Right renal pelvis (tissue), 4 donors: ENCODE measurements at places on chromosomes 1 and 21. TPM values are rescaled to one million over a fixed set of nuclear protein-coding genes. Genes with fewer than 3 reads are reported as not detected.

GRCh38 chr1:47901001-47901575 lies 96.1 kb downstream of the TRABD2B start:
- no peak for DNase-seq

Gene SGIP1
- 12.8 TPM for polyA plus RNA-seq

DNA sequence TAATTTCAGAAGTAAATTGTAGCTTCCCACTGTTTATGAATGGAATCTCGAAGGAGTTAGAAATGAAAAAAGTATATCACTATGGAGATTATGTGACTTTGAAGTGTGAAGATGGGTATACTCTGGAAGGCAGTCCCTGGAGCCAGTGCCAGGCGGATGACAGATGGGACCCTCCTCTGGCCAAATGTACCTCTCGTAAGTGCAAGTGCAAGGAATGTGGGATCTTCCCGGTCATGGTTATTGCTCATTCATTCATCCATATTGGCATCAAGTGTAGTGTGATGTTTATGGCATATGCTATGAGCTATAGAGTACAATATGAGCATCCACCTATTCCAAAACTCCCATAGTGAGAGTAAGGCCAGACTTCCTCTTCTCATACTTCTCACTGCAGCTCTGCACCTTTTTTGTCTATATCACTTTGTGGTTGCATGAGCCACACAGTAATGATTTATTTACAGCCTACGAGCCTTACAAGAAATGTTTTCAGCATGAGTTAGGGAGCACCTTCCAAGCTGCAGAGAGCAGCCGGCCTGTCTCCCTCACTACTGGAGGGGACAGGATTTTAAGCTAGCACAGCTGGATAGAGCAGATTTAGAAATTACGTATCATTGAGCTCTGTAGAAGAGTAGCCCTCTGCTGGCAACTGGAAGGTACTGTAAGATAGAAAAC lies 24.9 kb upstream of the CR1L start:
- DNase-seq: peak; percentile 47

- DNase-seq: no peak
Measured at GRCh38 chr1:225250432-225250831, 177.4 kb downstream of the LBR start.

Gene SIM2
- polyA plus RNA-seq: 26.1 TPM

DNA sequence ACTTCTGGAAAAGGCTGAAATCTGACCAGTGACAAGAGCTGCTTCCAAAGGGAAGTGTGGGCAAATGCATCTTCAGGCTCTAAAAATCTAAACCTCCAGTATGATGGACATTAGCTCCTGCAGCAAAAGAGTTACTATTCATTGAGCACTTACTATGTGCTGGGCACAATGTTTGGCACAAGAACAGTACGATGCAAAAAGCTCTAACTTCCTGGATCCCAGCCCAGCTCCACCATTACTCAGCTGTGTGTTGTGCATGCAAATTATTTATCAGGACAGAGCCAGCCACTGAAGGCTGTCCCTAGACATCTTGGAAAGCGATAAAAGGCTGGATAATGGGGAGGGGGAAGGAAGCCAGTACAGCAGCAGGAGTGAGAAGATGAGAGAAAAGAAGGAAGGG lies 143.5 kb downstream of the ELAVL4 start:
- no peak for DNase-seq

Gene CLCA1
- not detected for polyA plus RNA-seq

DNA sequence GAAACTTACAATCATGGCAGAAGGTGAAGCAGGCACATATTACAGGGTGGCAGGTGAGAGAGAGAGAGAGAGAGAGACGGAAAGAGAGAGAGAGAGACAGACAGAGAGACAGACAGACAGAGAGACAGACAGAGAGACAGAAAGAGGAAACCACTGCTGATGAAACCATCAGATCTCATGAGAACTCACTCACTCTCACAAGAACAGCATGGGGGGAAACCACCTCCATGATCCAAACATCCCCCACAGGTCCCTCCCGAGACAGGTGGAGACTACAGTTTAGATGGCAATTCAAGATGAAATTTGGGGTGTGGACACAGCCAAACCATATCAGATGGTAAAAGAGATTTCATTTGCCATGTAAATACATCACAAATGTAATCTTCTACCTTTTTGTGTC lies 708.1 kb downstream of the MRPL39 start:
- DNase-seq: no peak

- no peak for DNase-seq
Measured at GRCh38 chr21:44878053-44878982, 4.8 kb upstream of the PTTG1IP start.

DNA sequence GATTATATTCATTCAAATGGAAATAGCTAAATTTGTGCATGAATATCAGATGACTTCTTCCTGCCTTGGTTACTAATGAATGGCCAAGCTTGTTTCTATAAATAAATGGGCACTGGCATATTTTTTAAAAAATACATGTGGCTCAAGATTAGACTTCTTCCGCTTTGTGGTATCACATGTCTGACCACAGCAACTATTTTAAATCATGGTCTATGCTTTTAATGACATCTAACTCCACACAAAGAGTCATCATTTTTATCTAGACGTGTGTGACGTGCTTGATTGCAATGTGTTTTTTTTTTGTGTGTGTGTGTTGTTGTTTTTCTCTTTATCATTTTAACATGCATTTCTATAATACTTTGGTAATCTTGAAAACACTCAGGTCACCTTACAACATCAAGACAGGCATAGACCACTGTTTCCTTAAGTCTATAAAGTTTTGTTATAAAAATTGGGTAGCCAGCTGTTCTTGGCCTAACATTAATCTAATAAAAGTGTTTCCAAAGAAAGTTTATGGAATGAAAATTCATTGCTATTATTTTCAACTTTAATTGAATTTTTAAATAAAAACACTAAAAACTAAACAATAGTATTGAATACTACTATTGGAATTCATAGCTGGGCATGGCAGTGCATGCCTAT lies 29.5 kb downstream of the RGS1 start:
- no peak for DNase-seq

GRCh38 chr1:201914456-201915235 lies 25.9 kb downstream of the SHISA4 start:
- no peak for DNase-seq

Gene CFH
- polyA plus RNA-seq: 46.9 TPM

- no peak for DNase-seq
Measured at GRCh38 chr1:64857347-64857746, 109.0 kb downstream of the JAK1 start.

Gene SHISAL2A
- polyA plus RNA-seq: 1.2 TPM

Gene GSTM5
- polyA plus RNA-seq: 28.7 TPM

Gene MPZL1
- polyA plus RNA-seq: 142 TPM

Gene PLPPR4
- polyA plus RNA-seq: 1.9 TPM

Gene DCST1
- 0.30 TPM for polyA plus RNA-seq

Gene PRAMEF25
- not detected for polyA plus RNA-seq

- DNase-seq: no peak
Measured at GRCh38 chr1:175877939-175878737, 134.7 kb upstream of the TNR start.

DNA sequence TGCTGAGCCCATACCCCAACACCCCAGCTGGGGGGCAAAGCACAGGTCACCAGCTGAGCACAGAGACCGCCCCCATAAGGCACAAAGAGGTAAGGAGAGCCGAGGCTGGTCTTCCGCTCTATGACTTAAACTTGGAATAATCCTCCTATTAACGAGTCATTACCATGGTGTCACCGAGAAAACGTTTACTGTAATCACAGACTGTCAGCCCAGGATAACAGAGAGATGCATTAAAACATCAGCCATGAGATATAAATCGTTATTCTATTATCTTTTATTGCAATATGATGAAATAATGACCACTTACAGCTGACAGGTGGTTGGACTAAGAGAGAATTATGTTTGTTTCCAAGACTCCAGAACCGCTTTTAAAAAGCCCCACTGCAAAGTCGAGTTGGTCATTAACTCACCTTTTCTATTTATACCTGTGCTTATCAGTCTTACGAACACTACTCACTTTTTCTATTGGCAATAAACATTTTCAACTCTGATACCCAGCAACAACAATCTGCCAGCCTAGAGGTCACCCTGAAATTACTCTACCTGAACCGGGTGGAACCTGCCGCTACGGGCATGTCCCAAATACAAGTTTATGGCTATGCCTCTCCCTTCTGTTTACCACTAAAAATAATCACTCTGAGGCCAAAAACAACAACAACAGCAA lies 21.5 kb downstream of the NPHP4 start:
- no peak for DNase-seq

- no peak for DNase-seq
Measured at GRCh38 chr1:146035048-146035423, 13.5 kb upstream of the HJV start.

GRCh38 chr1:90717665-90718410 lies 736 bp upstream of the BARHL2 start:
- no peak for DNase-seq

DNA sequence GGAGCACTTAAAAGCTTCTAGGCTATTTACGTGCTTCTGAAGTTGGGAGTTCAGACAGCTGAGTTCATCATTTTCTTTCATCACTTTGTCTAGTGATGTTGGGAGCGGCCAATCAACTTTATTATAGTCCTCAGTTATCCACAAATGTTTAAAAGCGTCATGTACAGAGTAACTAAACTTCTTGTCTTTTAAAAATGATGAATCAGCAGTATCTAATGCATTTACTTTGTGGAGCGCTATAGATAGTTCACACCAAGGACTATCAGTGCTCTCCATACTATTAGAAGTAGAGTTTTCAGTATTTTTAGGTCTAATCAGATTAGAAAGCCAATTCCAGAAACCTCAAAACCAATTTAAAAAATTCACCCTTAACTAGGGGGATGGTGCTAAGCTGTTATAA lies 778.7 kb upstream of the PRMT6 start:
- no peak for DNase-seq

DNA sequence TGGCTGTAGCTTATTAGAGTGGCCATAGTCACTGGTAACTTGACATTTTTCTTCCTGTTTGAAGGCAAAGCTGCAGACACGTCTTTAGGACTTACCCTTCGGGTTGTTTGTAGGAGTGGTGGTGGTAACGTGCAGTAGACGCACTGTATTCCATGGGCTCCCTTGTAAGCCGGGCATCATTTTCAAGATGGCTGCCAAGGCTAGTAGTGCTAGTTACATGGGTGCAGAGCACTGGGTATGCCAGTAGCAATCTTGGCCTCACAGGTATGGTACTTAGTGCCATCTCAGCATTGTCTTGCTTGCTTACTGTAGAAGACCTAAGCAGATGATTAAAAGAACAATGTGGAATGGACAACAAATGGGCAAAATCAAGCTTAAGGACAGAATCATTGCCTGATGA lies 1.9 kb downstream of the YBX1 start:
- no peak for DNase-seq

Gene SFN
- 0.76 TPM for polyA plus RNA-seq

Gene SPOCD1
- polyA plus RNA-seq: 0.27 TPM

GRCh38 chr1:27513958-27514357 lies 24.0 kb upstream of the WASF2 start:
- DNase-seq: no peak

DNA sequence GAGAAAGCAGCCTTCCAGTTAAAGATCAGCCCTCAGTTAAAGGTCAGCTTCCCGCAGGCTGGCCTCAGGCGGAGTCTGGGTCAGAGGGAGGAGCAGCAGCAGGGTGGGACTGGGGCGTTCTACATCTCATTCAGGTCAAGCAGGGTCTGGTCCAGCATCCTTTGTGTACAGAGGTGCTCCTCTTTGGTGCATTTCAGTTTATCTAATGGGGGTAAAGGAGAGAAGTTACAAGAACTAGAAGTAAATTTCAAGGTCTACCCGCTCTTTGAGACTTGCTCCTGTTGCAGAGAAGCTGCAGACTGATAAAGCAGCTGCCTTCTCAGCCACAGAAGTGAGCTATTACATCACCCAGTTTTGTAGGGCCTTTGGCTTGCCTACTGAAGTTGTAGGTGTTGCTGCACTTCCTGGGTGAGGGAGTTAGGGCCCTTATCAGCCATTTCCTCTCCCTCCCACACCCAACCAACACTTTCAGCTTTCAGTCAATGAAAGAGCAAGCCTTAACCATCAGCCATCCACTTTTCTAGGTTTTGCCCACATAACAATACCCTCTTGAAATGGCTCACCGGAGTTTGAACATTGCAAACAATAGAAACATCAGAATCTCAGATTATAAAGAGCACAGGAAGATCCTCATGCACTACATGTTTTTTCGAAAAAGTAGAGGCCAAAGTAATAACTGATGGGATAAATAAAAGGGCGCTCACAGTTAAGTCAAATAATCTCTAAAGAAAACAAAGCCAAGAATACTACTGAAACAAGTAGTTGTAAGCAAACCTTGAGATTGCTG lies 2.8 kb upstream of the NUP210L start:
- no peak for DNase-seq

- DNase-seq: no peak
Measured at GRCh38 chr1:10679496-10680220, 116.8 kb downstream of the CASZ1 start.

Gene UTP11
- 39.7 TPM for polyA plus RNA-seq

- no peak for DNase-seq
Measured at GRCh38 chr1:245962453-245962852, 544.6 kb downstream of the SMYD3 start.

Gene ZBTB18
- 27.3 TPM for polyA plus RNA-seq

Gene TBX15
- 0.18 TPM for polyA plus RNA-seq

Gene NUF2
- 25.9 TPM for polyA plus RNA-seq

Gene CYP4Z1
- polyA plus RNA-seq: 0.19 TPM

Gene CYYR1
- polyA plus RNA-seq: 74.8 TPM

- no peak for DNase-seq
Measured at GRCh38 chr21:46486481-46487126, 27.9 kb downstream of the DIP2A start.

Gene KLHDC7A
- polyA plus RNA-seq: 13.4 TPM
